ENCODE measurements at places on chromosomes 3 and 15. TPM values are rescaled to one million over a fixed set of nuclear protein-coding genes. Genes with fewer than 3 reads are reported as not detected.
A peak's percentile ranks its signal among the peaks of the same experiment; 100 is the strongest.

SLC24A5 gene
- not detected for total RNA-seq

ACP3 gene
- not detected for total RNA-seq

PPP1R14D gene
- total RNA-seq, result not detected

NDN gene
- 3.9 TPM for total RNA-seq

CCR3 gene
- total RNA-seq, result not detected

XCR1 gene
- total RNA-seq, result 0.05 TPM

GP5 gene
- 0.31 TPM for total RNA-seq

HERC2 gene
- total RNA-seq, result 47.7 TPM

FBXO40 gene
- total RNA-seq, result not detected

CATSPER2 gene
- total RNA-seq, result 8.9 TPM

CP gene
- not detected for total RNA-seq

DNA sequence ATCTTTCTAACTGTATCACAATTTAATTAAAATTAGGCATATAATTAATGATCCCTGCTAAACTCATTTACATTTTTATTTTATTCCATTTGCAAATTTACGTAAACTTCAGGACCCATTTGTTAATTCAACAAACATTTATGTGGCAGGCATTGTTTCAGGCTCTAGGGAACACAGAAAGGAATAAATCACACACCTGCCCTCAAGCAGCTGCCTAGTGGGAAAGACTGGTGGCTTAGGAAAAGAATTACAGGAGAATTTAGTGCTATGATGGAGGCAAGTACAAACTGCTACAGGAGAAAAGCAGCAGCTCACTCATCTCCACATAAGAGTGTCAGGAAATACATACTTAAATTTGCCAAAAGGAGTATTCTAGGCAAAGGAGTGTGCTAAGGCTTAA lies 11.2 kb downstream of the CBLB start:
- H3K36me3 ChIP-seq, result peaks cover 54% of the 10 kb centered on the region
- peaks cover 33% of the 10 kb centered on the region for H3K4me1 ChIP-seq
- peak overlapping the region; percentile 6 for H3K27ac ChIP-seq
- no peak overlapping the region for H3K4me3 ChIP-seq

DNA sequence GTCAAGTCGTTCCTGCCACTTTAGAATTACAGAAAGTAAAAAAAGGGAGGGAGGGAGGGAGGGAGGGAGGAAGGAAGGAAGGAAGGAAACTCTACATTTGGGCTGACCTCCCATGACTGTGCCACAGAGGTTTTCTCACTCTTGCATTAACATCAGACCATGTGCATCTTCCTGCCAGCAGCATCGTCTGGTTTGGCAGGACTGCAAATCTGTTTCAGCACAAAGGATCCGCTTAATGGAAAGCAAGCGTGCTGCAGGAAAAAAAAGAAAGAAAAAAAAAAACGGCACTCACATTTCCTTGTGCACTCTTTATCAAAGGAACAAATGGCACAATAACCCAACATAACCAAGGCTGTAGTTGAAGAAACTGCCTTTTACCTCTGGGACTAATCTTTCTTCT lies 148.8 kb upstream of the HES1 start:
- H3K4me1 ChIP-seq, result no peaks in the 10 kb centered on the region
- no peak overlapping the region for H3K4me3 ChIP-seq
- peaks cover 44% of the 10 kb centered on the region for H3K27me3 ChIP-seq
- no peaks in the 10 kb centered on the region for H3K36me3 ChIP-seq

DNA sequence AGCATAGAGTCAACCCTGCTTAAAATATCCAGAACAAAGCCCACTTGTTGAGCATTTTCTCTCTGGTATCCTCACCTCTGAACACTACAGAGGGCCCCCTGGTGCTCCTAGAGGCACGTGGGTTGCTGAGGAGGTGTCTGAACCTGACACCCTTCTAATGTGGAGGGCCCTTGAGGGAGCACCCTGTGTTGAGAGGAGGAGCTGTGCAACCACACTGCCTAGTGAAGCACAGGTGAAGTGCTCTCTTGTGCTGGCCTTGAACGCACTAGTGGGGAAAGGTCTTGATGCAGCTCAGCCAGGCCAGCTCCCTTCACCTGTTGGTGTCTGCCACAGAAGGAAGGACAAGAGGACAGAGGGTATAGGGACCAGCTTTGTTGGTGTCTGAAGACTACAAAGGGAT lies 51.9 kb downstream of the CCK start:
- no peaks in the 10 kb centered on the region for H3K27me3 ChIP-seq
- peaks cover 19% of the 10 kb centered on the region for H3K36me3 ChIP-seq

GRCh38 chr3:17091910-17092582 lies 207.3 kb downstream of the PLCL2 start:
- no peak overlapping the region for H3K27ac ChIP-seq
- H3K36me3 ChIP-seq, result peaks cover 26% of the 10 kb centered on the region
- DNase-seq, result no peak
- H3K4me1 ChIP-seq, result peaks cover 26% of the 10 kb centered on the region

GRCh38 chr15:56916825-56917477 lies 1.5 kb upstream of the TCF12 start:
- no peak overlapping the region for H3K27ac ChIP-seq
- peaks cover 10% of the 10 kb centered on the region for H3K36me3 ChIP-seq
- peaks cover 26% of the 10 kb centered on the region for H3K4me1 ChIP-seq
- H3K4me3 ChIP-seq, result peak overlapping the region; percentile 12
- DNase-seq, result no peak

- H3K4me1 ChIP-seq, result no peaks in the 10 kb centered on the region
- H3K4me3 ChIP-seq, result no peak overlapping the region
- no peak for DNase-seq
- H3K27ac ChIP-seq, result no peak overlapping the region
Observed at GRCh38 chr3:58704745-58705144, 38.2 kb upstream of the FAM3D start.

DNA sequence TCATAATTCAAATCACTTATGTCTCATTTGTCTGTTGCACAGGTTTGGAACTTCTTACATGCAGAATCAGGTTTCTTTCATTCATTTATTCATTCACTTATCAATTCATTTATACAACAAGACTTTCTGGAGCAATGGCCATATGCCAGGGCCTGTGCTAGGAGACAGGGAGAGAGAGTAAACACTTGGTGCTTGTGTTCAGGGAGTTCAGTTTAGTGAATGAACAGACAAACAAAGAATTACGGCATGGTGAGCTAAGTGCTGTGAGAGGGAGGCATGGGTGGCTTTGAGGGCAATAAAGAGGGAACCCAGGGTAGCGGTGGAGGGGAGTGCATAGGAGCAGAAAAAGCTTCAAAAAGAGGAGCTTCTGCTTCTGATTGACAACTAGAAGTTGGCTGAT lies 8.5 kb upstream of the IREB2 start:
- no peak overlapping the region for H3K4me3 ChIP-seq
- no peaks in the 10 kb centered on the region for H3K36me3 ChIP-seq
- no peak for DNase-seq

DNA sequence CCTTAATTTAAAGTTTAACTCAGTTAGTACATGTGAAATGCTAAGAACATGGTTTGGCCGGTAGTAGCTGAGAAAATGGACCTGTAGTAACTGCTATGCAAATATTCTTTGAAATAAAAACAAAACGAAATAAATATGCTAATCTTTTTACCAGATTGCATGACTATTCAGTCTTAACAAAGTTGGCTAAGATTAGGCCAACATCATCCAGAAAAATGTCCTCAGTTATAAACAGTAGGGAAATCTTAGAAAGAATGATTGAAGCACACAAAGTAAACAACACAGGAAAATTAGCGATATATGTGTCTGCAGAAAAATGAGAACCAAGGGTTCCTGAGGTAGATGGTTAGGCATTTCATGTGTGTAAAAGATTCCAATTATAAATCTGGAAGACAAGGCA lies 832.1 kb downstream of the TUSC7 start:
- H3K27me3 ChIP-seq, result no peaks in the 10 kb centered on the region
- no peak overlapping the region for H3K27ac ChIP-seq
- H3K4me1 ChIP-seq, result no peaks in the 10 kb centered on the region
- no peak for DNase-seq

- no peak overlapping the region for H3K4me3 ChIP-seq
- H3K36me3 ChIP-seq, result peaks cover 39% of the 10 kb centered on the region
- H3K4me1 ChIP-seq, result no peaks in the 10 kb centered on the region
- H3K27ac ChIP-seq, result no peak overlapping the region
Observed at GRCh38 chr3:13322324-13322723, 97.8 kb downstream of the NUP210 start.
